ENCODE measurements at places on chromosomes 1 and 21. TPM values are rescaled to one million over a fixed set of nuclear protein-coding genes. Genes with fewer than 3 reads are reported as not detected.

Gene AQP10
- total RNA-seq, result not detected

Gene ANGPTL3
- total RNA-seq, result not detected

Gene CACNA1S
- total RNA-seq, result 0.01 TPM

Gene PADI2
- 1.5 TPM for total RNA-seq

Gene SH2D1B
- 0.15 TPM for total RNA-seq

Gene KLHDC7A
- total RNA-seq, result 1.4 TPM

Gene RYR2
- 0.10 TPM for total RNA-seq

Gene ZNF695
- total RNA-seq, result 3.4 TPM

Gene NBPF20
- total RNA-seq, result 3.9 TPM

Gene NCF2
- 2.5 TPM for total RNA-seq

Gene ACKR1
- total RNA-seq, result not detected

Gene C1orf87
- not detected for total RNA-seq

Gene B3GALNT2
- total RNA-seq, result 22.2 TPM

Gene ALG14
- 7.2 TPM for total RNA-seq

Gene ANKRD45
- total RNA-seq, result 0.14 TPM

Gene CDC20
- 216 TPM for total RNA-seq

Gene PITHD1
- total RNA-seq, result 38.2 TPM

Gene MAP3K21
- 13.9 TPM for total RNA-seq

Gene DIRAS3
- total RNA-seq, result 1.2 TPM

Gene S100B
- not detected for total RNA-seq

Gene CLDN17
- total RNA-seq, result not detected
